ENCODE measurements at places on chromosomes 11 and 22. TPM values are rescaled to one million over a fixed set of nuclear protein-coding genes. Genes with fewer than 3 reads are reported as not detected.

- DNase-seq: no peak
These were observed 65.1 kb downstream of the PRMT3 start for GRCh38 chr11:20452585-20452984.

RAG2 gene
- total RNA-seq: not detected

AIFM3 gene
- 0.98 TPM for total RNA-seq

DNA sequence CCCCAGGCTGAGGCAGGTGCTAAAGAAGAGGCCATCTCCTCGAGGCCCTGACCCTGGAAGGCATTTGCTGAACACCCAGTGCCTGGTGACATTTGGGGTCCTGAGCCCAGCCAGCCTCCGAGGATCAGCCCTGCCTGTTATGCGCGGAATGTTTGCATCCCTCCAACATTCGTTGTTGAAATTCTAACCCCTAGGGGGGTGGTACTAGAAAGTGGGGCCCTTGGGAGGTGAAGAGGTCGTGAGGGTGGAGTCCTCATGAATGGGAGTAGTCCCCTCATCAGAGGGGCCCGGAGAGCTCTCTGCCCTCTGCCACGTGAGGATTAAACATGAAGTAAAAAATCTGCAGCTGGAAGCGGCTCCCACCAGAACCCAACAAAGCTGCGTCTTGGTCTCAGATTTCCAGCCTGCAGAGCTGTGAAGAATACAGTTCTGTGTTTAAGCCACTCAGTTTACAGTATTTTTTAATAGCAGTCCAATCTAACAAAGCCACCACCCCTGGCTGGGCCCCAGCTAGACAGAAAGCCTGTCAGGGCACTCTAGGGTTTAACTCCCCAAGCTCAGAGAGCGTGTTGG, 35.3 kb upstream of the SEPTIN5 start:
- no peak for DNase-seq

AQP11 gene
- 0.63 TPM for total RNA-seq

OR8G5 gene
- total RNA-seq: not detected

DNA sequence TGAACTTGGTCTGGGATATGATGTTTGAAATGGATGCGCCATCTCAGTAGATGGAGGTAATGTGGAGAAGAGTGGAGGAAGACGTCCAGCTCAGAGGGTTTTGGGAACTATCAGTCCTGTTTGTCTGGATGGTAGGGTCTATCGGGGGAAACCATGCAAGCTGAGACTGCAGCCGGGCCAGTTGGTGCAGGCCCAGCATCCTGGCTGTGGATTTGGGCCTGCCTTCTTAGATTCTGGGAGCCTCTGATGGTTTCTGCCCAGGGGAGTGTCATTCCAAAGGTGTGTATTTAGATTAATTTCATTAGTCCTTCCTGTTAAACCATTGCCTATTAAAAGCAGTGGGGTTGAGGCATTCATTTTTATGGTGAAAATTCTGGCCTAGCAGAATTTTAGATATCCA, 31.6 kb downstream of the BMAL1 start:
- no peak for DNase-seq

DNA sequence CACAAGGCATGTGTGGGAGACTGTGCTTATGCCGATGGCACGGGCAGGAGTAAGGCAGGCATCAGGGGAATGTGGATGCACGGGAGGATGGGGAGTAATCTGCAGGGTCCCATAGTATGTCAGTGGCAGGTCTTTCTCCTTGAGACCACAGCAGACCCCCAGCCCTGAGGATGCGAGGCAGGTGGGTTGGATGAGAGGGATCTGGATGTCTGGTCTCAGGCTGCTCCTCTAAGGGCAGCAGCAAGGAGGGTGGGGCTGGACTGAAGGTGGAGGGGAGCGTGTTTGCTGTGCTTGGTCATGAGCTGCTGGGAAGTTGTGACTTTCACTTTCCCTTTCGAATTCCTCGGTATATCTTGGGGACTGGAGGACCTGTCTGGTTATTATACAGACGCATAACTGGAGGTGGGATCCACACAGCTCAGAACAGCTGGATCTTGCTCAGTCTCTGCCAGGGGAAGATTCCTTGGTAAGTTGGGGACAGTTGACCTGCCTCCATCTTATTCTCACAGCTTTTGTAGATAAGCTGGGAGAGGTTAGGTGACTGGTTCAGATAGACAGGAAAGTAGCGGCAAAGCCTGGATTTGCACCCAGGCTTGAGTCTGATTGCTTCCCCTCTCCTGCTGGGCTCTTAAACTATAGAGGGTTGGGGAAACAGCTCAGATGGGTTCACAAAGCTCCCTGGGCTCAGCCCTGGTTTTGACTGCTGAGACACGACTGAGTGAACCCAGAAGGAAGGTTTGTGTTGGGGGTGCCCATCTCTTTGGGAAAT, at the start of gene APOL1:
TSS of gene APOL1 (plus strand) at position 380 of the 769 bp plus-strand sequence. CDS start 1,823 bp downstream, outside the sequence.
- DNase-seq: peak; percentile 26

GRCh38 chr11:128678024-128678423, 15.8 kb upstream of the FLI1 start:
- DNase-seq: no peak

DNA sequence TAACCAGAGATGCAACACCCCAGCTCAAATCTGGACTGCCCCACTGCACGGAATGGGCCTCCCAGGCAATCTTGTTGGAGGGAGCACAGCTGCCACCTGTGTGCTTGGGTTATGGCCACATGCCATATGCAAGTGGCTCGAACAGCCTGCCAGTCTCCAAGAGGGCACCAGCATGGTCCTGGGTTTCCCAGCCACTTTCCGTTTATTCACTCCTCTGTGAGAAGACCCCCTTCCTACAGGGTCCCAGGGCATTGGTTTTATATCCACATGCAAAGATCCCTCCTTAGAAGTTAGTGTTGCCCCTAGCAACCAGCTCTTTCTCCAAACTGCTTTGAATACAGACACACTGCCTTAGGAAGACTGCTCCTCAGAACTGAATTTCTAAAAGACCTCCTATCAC, 487.8 kb downstream of the BUD13 start:
- no peak for DNase-seq

GRCh38 chr11:28009388-28009787, 98.6 kb downstream of the KIF18A start:
- DNase-seq: peak; percentile 33

SPI1 gene
- not detected for total RNA-seq

- DNase-seq: no peak
These were observed 28.8 kb downstream of the TEAD1 start for GRCh38 chr11:12702999-12703453.

GRCh38 chr11:69943066-69943465, 123.8 kb upstream of the FGF3 start:
- peak; percentile 16 for DNase-seq

DNA sequence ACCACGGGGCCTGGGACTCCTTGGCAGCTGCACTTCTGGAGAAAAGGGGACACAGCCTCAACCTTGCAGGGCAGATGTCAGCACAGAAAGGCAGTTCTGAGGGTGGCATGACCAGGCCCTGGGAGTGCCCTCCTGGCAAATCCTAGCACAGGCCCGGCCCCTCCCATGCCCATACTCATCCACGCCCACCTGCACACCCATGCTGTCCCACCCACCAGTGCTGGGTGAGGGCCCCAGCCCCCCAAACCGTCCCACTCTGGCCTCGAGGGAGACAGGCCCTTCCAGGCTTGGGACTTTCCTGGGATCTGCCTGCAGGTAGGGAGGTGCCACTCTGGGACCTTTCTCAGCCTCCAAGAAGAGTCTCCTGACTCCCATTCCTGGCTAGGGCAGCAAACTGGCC, 10.1 kb downstream of the DUSP8 start:
- DNase-seq: no peak

DNA sequence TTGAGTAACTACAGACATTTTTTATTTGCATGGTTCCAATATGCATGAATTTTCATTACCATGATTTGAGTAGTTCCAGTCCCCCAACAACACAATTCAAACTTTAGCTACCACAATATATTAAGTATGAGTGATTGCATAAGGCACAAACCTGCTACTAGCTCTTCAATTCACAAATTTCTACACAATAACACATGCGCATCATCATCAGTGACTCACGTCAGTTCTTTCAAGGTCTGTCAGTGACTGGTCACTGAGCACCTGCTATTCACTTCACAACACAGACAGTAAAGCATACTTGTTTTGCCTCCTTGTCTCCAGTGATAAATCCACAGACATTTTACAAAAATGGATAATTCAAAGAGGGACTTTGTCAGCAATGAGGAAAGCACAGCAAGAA, 435.1 kb upstream of the CCDC90B start:
- peak; percentile 71 for DNase-seq

- DNase-seq: no peak
These were observed 14.5 kb downstream of the GUCD1 start for GRCh38 chr22:24540470-24540869.

DNA sequence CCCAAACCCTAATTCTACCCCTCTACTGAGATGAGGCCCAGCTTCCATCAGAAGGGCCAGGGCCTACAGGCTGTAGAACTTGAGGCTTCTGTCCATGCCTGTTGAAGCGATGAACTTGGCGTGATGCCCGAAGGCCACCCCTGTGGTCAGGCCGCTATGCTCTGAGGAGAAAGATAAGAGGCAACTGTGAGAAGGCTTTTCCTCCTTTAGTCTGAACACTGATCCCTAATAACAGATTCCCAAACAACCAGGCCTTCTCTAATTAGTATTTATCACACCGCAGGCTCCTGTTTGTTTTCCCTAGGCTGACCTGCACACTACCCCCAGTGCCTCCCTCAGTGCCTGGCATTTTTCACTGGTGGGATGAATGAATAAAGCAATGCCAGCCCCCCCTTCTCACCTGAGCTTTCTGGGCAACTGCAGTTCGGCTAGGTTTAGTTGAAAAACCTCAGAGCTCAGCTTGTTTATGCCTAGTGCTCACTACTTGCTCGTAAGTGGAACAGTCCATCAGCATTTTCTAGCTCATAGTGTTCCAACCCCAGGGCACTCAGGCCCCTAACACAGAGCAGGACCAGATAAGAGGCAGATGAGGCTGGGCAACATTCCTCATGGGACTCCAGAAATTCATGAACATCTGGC, 15.2 kb downstream of the PRPF19 start:
- DNase-seq: no peak

GRCh38 chr11:9838961-9839360, 175.1 kb downstream of the SWAP70 start:
- DNase-seq: no peak

GRCh38 chr11:88421530-88421929, 84.0 kb upstream of the CTSC start:
- no peak for DNase-seq

DNA sequence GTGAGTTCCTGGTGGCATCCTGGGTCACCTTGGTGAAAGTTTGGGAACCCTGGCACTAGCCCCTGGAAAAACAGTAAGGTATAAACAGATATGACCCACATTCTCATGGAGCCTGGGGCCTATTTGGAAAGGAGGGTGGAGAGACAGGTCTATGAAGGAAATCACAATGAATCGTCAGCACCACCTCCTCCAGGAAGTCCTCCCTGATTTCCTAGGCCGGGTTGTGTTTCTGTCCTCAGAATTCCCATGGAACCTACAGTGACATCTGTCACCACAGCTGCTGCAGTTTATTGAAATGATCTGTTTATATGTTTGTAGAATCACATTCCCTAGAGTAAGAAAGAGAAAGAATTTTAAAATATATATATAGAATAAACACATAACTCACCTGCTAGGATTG, 71.8 kb upstream of the ASPHD2 start:
- DNase-seq: no peak

CCDC116 gene
- total RNA-seq: not detected

NPAS4 gene
- not detected for total RNA-seq

PGGHG gene
- 13.4 TPM for total RNA-seq

DNA sequence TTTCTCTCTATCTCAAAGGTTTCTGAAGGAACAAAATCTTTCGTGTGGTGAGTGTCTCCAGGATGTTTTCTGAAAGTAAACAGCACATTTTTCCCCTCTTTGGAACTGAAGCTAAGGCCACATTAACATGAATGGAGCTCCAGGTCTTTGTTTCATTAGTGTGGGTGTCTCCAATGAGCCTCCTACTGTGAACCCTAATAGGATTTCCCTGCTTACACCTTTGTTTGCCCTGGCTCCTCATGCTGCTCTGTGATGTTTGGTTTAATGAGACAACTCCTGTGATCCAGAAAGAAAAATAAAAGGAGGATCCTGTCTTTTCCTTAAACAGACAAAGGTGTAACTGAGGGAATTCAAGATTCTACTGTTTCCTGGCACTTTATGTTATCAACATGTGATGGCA, 76.9 kb upstream of the SLC6A5 start:
- no peak for DNase-seq

MYOD1 gene
- 0.15 TPM for total RNA-seq

DNA sequence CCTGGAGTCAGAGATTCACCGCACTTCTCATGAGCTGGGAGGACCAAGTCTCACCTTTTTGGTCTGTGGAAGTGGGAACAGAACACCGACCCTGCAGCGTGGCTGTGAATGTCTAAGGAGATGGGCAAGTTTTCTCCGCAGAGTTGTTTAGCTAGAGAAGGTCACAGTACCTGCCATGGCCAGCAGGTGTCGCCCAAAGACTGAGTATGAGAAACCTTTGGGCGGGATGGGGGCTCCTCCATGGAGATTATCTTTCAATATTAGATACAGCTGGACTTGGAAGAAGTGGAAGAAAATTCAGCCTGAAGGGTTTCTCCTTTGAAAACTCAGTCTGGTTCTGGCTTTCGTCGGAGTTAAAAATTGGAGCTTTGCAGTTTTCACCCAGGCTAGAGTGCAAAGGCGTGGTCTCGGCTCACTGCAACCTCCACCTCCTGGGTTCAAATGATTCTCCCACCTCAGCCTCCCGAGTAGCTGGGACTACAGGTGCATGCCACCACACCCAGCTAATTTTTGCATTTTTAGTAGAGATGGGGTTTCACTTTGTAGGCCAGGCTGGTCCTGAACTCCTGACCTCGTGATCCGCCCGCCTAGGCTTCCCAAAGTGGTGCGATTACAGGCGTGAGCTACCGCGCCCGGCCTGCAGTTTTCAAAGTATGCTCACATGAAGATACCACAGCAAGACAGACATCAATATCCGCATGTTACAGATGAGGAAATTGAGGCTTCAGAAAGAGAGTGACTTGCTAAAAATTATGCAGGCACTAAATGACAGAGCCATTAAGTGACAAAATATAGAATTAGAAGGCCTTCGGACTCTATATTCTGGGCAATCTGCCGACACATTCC, 10.7 kb upstream of the DSCAML1 start:
- DNase-seq: peak; percentile 57

RNF121 gene
- 11.7 TPM for total RNA-seq

- no peak for DNase-seq
These were observed 101.1 kb upstream of the CRYBB3 start for GRCh38 chr22:25098445-25099081.

SYCE3 gene
- total RNA-seq: not detected

- DNase-seq: no peak
These were observed 51.2 kb downstream of the KCNJ4 start for GRCh38 chr22:38403812-38404211.

MMP8 gene
- not detected for total RNA-seq

ARHGEF17 gene
- 4.0 TPM for total RNA-seq
